ENCODE measurements at places on chromosomes 7 and 10.

GRCh38 chr10:45461034-45461433, 87.0 kb downstream of the ALOX5 start:
- no peak for DNase-seq

DNA sequence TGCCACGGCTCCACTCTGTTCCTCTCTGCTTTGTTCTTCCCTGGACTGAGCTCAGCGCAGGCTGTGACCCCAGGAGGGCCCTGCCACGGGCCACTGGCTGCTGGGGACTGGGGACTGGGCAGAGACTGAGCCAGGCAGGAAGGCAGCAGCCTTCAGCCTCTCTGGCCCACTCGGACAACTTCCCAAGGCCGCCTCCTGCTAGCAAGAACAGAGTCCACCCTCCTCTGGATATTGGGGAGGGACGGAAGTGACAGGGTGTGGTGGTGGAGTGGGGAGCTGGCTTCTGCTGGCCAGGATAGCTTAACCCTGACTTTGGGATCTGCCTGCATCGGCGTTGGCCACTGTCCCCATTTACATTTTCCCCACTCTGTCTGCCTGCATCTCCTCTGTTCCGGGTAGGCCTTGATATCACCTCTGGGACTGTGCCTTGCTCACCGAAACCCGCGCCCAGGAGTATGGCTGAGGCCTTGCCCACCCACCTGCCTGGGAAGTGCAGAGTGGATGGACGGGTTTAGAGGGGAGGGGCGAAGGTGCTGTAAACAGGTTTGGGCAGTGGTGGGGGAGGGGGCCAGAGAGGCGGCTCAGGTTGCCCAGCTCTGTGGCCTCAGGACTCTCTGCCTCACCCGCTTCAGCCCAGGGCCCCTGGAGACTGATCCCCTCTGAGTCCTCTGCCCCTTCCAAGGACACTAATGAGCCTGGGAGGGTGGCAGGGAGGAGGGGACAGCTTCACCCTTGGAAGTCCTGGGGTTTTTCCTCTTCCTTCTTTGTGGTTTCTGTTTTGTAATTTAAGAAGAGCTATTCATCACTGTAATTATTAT, 1.2 kb downstream of the CLDN4 start:
- no peak for DNase-seq

- DNase-seq, result no peak
These were observed 68.9 kb downstream of the EBLN1 start for GRCh38 chr10:22148961-22149360.

- DNase-seq, result no peak
These were observed 808.8 kb downstream of the GRM8 start for GRCh38 chr7:126443951-126444350.

- no peak for DNase-seq
These were observed 625 bp downstream of the GIMAP2 start for GRCh38 chr7:150686030-150686631.

GRCh38 chr7:95686109-95686508, 86.2 kb upstream of the DYNC1I1 start:
- no peak for DNase-seq

- DNase-seq, result no peak
These were observed 221.2 kb downstream of the PLXNA4 start for GRCh38 chr7:132355048-132355447.

DNA sequence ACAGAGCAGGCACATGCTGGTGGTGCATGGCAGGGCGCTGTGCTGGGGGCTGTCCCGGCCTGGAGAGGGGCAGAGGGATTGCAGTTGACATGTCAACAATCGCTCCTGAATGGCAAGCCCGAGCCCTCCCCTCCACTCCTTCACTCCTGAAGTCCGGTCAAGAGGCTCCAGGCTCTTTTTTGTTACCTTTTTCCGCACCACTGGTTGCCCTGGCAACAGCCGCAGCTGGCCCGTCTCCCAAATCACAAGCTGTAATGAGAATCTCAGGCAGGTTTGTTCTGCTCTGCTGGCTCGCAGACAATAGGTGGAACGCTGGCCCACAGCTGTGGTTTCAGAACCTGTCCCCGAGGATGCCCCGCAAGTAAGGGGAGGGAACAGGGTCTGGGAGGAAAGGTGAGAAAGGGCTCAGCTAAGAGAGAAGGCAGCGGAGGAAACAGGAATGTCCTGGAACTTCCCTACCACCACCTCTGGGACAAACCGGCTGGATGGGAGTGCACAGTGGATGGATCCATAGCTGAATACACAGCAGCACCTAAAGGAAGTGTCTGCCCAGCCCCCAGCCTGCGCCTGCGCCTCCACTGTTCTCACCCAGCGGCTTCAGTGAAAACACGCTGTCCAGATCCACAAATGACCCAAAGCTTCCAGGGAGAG, 58.9 kb downstream of the CALML3 start:
- no peak for DNase-seq

DNA sequence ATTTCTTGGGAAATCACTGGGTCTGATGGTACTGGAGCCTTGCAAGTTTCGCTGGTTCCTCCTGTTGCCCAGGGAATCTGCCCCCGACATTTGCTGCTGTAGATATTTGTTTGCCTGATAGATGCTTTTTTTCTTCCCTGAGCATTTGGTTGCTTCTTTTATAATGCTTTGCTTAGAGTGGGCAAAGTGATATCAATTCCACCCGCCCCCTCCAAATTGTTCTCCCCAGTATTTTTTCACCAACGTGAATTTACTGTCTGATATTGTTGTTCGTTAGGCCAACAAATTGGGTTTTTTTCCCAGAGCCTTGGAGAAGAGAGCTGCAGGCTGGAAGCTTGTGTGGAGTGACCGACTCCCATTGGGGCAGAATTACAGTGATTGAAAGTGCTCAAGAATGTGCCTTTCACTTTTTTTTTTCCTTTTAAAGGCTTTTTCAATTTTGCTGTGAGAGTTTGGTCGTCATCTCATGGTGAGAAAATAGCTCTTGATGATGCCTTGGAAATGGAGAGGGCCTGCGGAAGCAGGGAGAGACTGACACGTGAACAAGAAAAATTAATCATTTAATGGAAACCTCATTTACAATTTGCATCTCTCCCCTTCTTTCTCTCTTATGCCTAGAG, 2.5 kb downstream of the GRK5 start:
- no peak for DNase-seq

GRCh38 chr7:48708635-48709034, 215.7 kb upstream of the CDC14C start:
- DNase-seq, result no peak

- DNase-seq, result no peak
These were observed 22.7 kb downstream of the INPP5A start for GRCh38 chr10:132560241-132560731.

- DNase-seq, result no peak
These were observed 1283.9 kb upstream of the CELF2 start for GRCh38 chr10:9733766-9734165.

DNA sequence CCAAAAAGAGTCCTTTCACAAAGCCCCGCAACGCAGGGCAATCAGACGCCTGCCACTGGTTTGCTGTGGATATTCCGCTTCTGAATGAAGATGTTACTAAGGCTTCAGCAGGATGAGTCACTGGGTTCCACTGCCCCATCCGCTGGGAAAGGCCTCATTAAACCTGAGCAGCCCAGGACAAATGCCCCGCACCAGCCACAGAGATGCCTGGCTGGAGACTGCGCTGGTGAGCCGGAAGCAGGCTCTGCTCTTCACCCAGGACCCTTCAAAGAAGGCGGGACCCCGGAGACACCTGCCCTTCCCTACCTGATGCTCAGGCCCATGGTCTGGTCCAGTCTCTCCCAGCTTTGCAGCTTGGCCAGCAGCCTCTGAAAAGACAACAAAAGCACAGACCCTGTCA, 19.8 kb downstream of the MAD1L1 start:
- DNase-seq, result no peak

DNA sequence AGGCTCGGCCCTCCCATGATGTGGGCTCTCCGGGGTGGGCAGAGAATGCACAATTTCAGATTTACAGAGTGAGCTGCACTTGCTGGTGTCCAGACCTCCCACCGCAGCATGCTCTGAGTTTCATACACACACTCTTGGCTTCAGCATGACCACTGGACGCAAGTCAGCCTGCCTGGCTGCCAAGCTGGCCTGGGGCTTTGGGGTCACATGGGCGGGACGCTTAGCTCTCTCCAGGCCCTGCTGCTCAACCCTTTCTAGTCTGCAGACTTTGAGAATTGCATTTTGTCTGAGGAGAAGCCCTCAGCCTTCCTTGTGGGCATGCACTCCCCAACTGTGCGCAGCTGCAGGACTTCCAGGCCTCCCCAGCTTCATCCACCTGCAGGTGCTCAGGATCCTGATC, 5.7 kb downstream of the CYP2E1 start:
- no peak for DNase-seq

DNA sequence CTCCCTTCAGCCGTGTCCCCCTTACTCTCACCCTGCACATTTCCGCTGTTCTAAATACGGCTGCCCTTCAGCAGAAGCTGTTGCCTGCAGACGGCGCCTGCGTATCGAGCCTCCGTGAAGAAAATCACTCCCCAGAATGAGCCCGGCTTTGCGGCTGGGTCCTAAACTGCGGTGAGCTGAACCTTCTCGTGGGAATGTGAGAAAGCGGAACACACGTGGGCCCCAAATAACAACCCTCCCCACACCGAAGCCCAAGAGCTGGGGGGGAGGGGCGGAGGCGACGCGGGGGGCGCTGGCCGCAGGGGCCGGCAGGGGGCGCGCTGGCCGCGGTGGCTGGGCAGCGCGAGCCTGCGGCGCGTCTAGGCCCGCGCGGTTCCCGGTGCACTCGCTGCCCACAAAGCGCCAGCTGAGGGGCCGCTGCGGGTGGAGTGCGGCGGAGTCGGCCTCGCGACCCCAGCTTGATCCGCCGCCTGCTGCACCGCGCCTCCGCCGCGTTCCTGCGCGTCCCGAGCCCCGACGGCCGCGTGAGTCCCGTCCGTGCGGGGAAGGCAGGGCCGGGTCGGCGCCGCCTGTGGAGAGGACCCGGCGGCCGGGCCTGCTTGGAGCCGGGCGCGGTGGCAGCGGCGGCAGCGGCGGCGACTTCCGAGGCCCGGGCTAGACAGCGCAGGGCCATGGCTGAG, at the start of gene ZNF398:
Gene ZNF398, plus strand, starts transcription at position 382 of the 680 bp plus-strand sequence. Its CDS starts 290 bp downstream, at position 672.
- DNase-seq, result peak; percentile 83

GRCh38 chr7:114008696-114009095, 89.9 kb upstream of the PPP1R3A start:
- DNase-seq, result no peak

DNA sequence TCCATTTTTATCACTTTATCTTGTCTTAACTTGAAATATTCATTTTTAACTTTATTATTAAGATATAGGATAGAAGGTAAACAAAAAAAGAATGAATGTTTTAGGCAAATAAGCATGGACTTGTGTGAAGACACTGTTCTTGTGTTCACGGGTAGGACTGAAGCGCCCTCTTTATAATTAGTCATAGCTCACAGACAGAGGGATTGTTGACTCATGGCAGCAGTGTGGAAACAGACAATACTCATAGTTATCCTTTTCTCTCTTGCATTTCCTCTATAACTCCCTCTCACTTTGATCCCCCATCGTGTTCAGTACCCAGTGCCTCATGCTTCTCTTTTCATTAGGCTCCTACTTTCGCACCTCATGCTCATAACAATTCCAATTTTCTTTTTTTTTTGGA, 731.8 kb downstream of the PHTF2 start:
- DNase-seq, result no peak

DNA sequence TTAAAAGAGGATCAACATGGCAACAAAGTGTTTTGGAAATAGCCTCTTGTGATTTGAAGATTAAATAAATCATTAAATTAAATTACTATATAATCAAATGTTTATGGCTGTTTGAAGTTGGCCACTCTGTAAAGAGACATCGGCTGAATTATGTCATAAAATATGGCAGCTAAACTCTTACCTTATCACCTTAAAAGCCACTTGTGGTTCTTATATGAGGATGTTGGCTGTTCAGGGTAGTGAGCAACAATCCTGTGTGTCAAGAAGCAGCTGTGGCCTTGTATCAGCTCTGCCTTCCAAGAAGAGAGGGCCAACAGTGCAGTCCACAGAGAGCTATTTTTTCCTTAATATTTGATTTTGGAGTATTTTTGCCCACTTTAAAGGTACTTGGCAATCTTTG, 113.4 kb upstream of the CDK6 start:
- no peak for DNase-seq

- no peak for DNase-seq
These were observed 29.1 kb downstream of the INPP5F start for GRCh38 chr10:119754936-119755335.

DNA sequence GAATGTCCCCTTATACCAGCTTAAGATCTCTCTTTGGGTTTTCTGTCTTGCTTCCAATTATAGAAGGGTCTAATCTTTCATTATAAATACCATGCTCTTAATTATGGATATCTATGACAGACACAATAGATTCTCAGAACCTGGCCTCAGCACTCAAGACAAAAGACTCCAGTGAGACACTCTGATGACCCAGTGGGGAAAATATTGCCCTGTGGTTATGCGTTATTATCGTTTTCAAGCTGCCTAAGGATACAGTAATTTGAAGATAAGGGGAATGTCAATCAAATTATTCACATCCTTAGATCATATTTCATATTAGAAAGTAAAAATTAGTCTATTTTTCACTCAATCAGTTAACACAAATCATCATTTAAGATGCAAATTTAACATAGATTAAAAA, 748.8 kb downstream of the XPNPEP1 start:
- DNase-seq, result no peak

DNA sequence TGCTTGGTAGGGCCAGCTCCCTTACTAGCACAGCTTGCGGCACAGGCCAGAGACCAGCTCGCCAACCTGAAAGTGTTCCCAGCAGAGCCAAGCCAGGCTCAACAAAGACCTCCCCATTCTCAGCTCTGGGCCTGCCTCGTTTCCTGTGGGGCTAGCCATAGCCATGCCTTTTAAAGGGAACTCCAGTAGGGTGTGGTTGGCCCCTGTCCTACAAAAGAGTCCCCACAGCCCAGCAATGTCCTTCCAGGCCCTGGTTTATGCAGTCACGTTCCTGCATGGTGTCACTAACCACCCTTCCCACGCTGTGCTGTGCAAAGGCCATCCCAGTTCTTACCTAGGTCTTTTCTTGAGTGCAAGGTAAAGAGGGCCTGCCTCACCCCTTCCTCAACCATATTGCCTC, 87.8 kb upstream of the LRRC4 start:
- no peak for DNase-seq

DNA sequence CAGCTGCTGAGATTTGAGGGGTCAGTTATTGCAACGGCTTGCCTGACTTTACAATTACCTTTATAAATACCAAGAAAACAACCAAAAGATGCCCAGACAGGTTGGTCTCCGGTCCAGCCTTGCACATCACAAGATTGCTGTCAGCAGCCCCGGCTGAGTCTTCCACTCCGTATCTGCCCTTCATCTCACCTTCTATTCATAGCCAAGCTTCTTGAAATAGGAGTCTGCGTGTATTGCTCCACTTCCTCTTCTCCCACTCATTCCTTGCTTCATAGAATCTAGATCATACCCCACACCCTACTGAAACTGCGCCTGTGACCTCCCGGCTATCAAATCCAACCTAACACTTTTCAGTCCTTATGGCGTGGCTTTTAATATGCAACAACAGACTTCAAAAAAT, 31.1 kb upstream of the USP6NL start:
- DNase-seq, result no peak
